ENCODE measurements at places on chromosomes 3 and 15.

- no peak for DNase-seq
Measured at GRCh38 chr15:71115567-71116351, 488 bp downstream of the THSD4 start.

- no peak for DNase-seq
Measured at GRCh38 chr3:59751606-59752005, 701.8 kb upstream of the CFAP20DC start.

- DNase-seq = no peak
Measured at GRCh38 chr3:8529738-8530525, 28.3 kb downstream of the LMCD1 start.

GRCh38 chr3:42224658-42225421 lies 41.1 kb downstream of the CCK start:
- DNase-seq = no peak

- no peak for DNase-seq
Measured at GRCh38 chr15:92574161-92574560, 81.4 kb downstream of the FAM174B start.

DNA sequence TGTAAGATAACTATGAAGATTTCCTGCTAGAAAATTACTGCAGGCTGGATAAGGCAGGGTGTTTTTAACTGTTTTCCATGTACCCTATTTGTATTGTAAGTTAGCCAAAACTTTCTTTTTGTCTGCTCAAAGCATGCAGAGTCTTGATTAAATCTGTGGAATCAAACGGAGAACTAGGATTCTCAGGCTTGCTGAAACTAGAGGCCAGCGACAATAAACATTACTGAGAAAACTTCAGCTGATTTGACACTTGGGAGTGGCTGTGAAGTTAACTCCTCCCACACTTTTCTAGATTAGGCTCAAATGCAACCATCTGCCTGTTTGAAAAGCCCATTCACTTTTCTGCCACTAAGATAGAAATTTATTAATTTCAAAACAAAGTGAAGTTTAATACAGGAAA lies 153.2 kb upstream of the FRMD4B start:
- DNase-seq = no peak

GRCh38 chr15:96338074-96338765 lies 7.7 kb downstream of the NR2F2 start:
- no peak for DNase-seq

- no peak for DNase-seq
Measured at GRCh38 chr3:9214185-9214584, 35.3 kb downstream of the SRGAP3 start.

DNA sequence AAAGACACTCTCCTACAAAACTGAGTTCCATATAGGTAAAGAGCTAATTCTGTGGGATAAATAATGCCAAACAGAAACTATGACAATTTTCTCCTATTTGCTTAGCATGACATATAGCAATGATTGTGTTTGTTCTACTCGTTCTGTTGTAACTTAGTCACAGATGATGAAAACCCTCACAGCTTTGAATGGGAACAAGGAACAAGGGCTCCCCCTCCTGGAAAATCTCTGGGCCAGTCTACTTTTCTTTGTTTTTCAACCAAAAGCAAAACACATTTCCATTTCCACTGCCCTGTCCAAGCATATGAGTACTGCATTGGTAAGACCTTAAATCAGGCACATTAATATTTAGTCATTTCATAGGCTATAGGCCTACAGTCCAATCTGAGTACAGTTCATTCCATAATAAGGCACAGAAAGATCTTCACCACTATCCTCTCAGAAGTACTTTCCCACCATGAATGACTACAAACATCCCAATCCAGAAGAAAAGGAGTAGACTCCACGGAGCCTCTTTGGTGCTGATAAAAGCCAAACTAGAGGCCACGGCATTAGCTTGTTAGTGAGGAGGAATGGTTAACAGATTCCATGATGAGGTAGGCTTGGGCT lies 67.1 kb downstream of the ATP8B4 start:
- no peak for DNase-seq

DNA sequence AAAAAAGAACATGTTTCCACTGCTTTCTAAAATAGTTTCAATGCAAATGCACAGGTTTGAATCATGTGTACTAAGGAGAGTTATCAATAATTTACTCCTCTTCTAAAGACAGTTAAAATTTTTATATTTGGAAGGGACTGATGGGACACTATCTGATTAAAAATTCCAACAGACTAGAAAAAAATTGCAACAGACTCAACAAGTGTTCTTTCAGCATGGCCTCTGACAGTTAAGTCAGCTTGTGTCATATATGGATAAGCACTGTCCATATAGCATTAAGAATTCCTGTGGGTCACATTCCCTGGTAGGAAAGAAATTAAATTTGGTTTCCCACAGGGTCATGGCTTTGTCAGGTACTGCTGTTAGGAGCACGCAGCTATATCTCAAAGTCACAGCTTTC lies 96.8 kb downstream of the OSBPL10 start:
- no peak for DNase-seq

DNA sequence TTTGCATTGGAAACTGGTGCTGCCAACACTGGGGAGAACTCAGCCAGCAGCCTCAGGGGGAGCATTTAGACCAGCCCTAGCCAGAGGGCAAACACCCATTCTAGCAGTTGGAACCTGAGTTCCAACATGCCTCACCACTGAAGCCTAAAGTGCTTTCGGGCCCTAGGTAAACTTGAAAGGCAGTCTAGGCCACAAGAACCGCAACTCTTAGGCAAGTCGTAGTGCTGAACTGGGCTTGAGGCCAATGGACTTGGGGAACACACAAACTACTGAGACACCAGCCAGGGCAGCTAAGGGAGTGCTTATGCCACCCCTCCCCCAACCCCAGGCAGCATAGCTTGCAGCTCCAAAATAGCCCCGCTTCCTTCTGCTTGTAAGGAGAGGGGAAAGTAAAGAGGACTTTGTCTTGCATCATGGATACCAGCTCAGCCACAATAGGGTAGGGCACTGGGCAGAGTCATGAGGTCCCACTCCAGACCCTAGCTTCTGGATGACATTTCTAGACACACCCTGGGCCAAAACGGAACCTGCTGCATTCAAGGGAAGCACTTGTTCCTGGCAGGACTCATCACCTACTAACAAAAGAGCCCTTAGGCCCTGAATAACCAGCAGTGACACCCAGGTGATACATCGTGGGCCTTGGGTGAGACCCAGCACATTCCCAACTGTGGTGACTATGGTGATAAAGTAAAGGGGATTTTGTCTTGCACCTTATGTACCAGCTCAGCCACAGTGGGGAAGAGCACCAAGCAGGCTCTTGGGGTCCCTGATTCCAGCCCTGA lies 37.3 kb upstream of the TEX9 start:
- no peak for DNase-seq

Measured in activated CD4-positive, alpha-beta memory T cell treated with anti-CD3 and anti-CD28 coated beads, Interleukin-2, amount 10 ng/mL, durations not matched to agents 7 days and 5 days (primary cell).